ENCODE measurements at places on chromosomes 6 and 20.

- DNase-seq = no peak
Measured at GRCh38 chr6:11397622-11398450, 139.7 kb upstream of the TMEM170B start.

- no peak for DNase-seq
Measured at GRCh38 chr20:49668181-49668877, 45.3 kb downstream of the B4GALT5 start.

- DNase-seq = no peak
Measured at GRCh38 chr6:134123666-134124208, 71.3 kb upstream of the SLC2A12 start.

DNA sequence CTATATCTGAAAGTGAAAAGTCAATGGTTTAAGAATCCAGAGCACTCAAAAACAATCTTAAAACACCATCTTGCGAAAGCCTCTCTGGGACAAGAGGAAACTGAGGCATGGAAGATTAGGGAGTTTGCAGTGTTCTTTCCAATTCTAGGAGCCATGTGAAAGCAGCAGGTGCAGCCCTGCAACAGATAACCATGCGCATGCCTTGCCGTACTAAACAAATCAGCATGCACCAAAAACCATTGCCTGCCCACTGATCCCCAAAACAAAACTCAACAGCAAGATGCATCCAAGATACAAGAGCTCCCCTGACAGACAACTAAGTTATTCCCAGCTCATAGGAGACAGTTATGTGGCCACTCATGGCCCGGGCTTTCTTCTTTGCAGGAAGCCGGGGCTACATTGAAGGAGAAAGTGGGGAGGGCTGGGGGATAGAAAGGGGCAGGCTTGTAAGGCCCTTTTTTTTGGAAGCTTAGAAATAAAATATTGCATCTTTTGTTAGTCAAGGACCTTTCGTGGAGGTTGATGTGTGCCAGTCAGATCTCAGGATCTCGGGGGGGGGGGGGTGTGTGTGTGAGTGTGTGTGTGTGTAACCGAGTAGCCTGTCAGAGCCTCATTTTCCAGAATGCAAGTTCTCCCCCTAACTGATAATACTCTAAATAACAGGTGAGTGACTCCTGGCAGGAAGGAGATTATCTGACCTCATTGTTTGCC, 178.4 kb downstream of the MBOAT1 start:
- no peak for DNase-seq

DNA sequence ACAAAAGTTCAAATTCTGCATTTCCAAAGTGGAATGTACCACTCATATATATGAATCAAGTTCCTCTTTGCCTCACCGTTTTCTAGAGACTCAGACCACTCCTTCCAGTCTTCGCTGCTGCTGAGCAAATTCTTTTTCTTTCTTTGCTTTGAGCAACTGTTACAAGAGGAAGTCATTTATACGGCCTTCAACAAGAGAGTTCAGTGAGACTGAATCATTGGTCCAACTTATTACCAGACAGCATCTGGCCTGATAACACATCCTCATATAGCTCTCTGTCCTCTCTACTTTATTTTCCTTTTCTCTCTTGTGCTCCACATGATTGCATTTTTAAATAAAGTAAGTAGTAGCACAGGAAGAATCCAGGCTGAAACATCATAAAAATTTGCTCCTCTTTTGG, 652.7 kb downstream of the PHF3 start:
- no peak for DNase-seq

DNA sequence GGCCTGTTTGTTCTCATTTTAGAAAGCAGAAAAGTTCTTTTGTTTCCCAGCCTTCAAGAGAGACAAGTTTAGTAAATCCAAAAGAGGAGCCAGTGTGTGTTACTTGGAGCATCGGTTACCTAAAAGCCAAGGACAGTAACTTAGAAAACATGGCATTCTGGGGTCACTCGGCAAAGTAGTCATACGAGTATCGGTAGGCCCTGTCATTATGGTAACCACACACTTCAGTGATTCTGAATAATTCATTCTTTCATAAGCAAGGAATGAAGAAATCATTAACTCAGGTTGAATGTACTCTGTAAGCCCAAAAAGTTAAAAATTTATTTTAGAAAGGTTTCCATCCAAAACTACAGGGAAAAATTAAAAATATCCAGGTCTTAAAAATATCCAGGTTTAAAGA, 34.0 kb downstream of the CNKSR3 start:
- DNase-seq = no peak
